Gastrocnemius medialis (tissue), 4 donors: ENCODE measurements at places on chromosomes 2 and 18. TPM values are rescaled to one million over a fixed set of nuclear protein-coding genes. Genes with fewer than 3 reads are reported as not detected.

DNA sequence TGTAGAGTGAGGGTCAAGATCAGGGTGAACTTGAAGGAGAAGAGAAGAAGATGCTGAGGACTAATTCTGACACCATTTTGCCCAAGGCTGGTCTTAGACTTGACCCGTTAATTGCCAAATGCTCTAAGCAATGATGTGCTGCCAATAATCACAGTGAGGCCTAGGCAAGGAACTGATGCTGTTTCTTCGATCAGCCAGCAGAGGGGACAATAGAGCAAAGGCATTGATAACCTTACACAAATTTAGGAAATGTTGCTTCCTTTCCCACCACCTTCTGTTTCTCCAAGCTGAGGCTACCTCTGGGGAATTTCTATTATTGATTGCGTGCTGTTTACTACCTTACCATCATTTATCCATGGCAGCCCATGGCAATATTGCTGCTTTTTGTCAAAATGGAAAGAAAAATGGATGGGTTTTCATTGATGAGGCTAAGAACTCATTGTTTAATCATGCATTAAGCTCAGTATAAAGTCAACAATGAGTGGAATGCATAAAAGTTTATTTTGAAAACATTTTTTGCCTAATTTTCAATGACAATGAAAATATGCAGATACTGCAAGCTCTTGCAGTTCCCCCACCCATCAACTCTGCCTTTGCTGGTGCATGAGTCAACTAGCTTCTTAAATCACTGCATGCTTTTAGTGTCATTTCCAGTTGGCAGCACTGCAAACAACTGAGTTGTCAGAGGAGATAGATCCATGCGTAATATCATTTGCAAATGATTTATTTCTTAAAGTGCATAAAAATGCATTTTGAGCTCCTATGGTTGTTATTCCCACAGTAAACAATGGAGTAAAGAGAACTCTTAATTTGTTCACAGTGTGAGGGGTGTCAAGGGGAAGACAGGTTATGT is 116.4 kb upstream of the NYAP2 start:
- no peak overlapping the region for H3K4me3 ChIP-seq
- no peak for DNase-seq
- H3K27me3 ChIP-seq = no peaks in the 10 kb centered on the region
- no peaks in the 10 kb centered on the region for H3K36me3 ChIP-seq

DNA sequence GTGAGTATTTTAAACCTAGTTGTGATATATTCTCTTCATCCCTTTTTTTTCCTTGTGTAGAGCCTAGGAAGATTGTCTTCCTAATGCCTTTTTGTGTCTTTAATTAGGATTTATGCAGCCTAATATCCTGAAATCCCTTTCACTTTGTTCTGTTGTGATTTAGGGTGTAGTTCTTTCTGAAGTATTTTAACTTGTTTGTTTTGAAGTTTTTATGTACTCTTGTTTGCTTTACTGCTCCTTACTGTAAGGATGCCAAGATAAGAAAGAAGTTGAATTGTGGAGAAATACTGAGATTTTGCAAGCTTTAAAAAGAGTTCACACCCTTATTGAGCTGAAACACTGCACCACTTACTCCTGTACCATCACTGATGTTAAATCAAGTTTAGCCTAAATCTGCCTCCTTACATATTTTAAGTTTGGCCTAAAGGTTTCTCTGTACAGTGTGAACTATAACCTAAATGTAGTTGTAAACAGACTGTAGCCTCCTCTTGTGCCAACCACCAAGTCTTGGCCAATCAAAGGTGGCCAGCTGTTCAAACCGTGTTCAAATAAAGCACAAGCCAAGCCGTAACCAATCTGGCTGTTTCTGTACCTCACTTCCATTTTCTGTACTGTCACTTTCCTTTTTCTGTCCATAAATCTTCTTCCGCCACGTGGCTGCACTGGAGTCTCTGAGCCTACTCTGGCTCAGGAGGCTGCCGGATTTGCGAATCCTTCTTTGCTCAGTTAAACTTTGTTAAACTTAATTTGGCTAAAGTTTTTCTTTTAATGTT is 17.7 kb upstream of the ACOXL start:
- no peak for DNase-seq
- no peaks in the 10 kb centered on the region for H3K36me3 ChIP-seq
- no peak overlapping the region for H3K27ac ChIP-seq
- H3K4me1 ChIP-seq = peaks cover 3% of the 10 kb centered on the region
- H3K27me3 ChIP-seq = no peaks in the 10 kb centered on the region

- no peak for DNase-seq
- H3K27me3 ChIP-seq = no peaks in the 10 kb centered on the region
- H3K4me1 ChIP-seq = peaks cover 5% of the 10 kb centered on the region
These were observed 33.0 kb downstream of the RAB1A start for GRCh38 chr2:65096948-65097347.

DNA sequence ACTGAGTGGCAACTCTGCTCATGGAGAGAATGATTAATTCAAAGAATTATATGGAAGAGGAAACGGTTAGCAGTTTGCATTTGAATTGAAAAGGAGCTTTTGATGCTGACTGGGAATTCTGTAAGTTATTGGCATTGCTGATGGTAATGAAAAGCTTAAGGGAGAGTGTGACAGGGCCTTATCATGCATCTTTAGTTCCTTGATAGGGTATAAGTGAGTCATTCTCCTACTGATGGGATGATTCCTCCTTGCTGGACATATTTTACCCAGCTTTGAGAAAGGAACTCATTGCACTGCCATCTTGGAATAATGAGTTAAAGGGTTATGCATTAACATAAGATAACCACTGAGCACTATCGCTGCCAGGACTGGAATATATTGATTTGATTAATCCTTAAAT is 740.7 kb downstream of the DCC start:
- no peaks in the 10 kb centered on the region for H3K36me3 ChIP-seq
- no peaks in the 10 kb centered on the region for H3K4me1 ChIP-seq
- no peak for DNase-seq
- no peak overlapping the region for H3K4me3 ChIP-seq

DNA sequence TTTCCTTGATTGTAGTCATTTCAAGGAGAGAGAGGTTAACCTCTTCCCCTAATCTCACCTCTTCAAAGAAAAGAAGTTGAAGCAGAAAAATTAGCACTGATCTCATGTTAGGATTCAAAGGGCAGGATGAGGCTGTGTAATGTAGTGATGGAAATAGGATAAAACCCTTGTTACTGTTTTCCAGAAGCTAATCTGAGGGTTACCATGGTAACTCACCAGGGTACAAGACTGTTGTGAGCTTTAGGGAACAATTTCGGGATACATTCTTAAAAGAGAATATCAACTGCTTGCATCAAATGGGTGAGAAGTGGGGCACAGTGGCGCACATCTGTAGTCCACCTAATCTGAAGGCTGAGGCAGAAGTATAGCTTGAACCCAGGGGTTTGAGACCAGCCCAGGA is 64.9 kb upstream of the SLC39A10 start:
- H3K27me3 ChIP-seq = no peaks in the 10 kb centered on the region
- no peak overlapping the region for H3K4me3 ChIP-seq
- H3K4me1 ChIP-seq = no peaks in the 10 kb centered on the region
- no peak overlapping the region for H3K27ac ChIP-seq
- H3K36me3 ChIP-seq = no peaks in the 10 kb centered on the region

GRCh38 chr2:157169889-157170288 is 87.6 kb upstream of the GALNT5 start:
- H3K4me3 ChIP-seq = no peak overlapping the region
- H3K27me3 ChIP-seq = no peaks in the 10 kb centered on the region
- H3K27ac ChIP-seq = no peak overlapping the region

GRCh38 chr2:25032094-25032493 is 9.8 kb upstream of the EFR3B start:
- no peak overlapping the region for H3K27ac ChIP-seq
- H3K4me1 ChIP-seq = peaks cover 28% of the 10 kb centered on the region
- H3K4me3 ChIP-seq = no peak overlapping the region
- DNase-seq = no peak

DNA sequence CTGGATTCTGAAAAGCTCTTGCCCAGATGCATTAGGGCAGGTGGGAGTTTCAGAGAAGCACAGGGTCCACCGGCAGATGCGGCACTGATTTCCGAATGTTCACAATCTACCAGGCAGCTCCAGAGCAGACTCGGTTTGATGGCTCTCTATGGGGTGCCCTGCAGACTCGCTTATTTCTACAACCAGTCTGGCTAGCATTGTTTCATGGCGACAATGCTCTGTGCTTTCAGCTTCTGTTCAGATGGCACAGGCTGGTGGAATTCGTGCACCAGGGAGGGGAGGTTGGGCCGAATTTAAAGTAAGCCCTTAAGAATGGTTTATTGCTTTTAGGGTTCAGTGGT is 9.9 kb downstream of the MYT1L start:
- H3K27me3 ChIP-seq = no peaks in the 10 kb centered on the region
- H3K4me1 ChIP-seq = no peaks in the 10 kb centered on the region
- DNase-seq = no peak
- H3K4me3 ChIP-seq = no peak overlapping the region
- H3K36me3 ChIP-seq = no peaks in the 10 kb centered on the region
- no peak overlapping the region for H3K27ac ChIP-seq

- no peaks in the 10 kb centered on the region for H3K4me1 ChIP-seq
- H3K27me3 ChIP-seq = no peaks in the 10 kb centered on the region
- DNase-seq = no peak
- no peak overlapping the region for H3K4me3 ChIP-seq
- H3K36me3 ChIP-seq = no peaks in the 10 kb centered on the region
These were observed 82.2 kb downstream of the SOCS6 start for GRCh38 chr18:70370762-70371733.

DNA sequence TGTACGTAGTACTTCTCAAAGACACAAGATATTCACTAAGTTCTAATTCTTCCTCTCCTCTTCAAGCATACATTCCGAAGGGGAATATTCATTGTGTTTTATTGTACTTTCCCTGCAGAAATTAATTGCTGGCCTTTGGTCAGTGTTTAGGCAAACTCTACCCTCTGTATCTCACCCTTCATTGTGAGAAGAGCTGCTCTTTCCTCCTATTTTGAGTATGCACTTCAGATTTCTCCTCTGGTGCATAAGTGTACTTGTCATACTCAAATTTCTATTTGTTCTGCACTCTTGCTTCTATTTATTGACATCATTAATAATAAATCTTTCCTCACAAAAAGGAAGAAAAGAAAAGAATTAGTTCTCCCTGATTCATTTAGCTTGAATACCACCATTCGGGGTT is 485.4 kb upstream of the SLC8A1 start:
- H3K4me1 ChIP-seq = no peaks in the 10 kb centered on the region
- H3K27ac ChIP-seq = no peak overlapping the region
- DNase-seq = no peak

DNA sequence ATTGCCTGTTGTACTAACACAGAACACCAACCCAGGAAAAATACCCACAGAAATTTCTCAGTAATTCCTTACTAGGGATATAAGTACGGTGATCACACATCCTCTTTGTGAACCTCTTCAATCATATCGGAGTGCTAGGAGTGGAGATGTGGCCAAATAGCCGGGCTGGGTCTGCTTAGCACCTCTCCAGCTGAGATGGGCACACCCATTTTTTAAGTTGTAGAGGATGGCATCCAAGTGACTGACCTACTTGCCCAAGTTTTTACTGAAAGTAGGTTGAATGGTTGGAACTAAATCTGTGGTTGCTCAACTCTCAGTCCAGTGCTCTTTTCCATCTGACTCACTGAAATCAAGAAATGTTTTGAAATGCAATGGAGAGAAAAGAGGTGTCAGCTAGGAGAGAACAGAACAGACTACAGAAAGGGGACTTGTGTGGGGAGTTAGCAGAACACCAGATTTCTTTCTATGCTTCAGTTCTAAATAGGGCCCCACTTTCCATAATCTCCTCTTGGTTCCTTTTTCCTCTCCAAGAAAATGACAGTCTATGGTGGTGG is 68.7 kb upstream of the FSHR start:
- no peaks in the 10 kb centered on the region for H3K27me3 ChIP-seq
- no peak overlapping the region for H3K4me3 ChIP-seq
- no peak for DNase-seq

GRCh38 chr18:53862921-53863320 is 361.5 kb downstream of the MBD2 start:
- H3K4me1 ChIP-seq = no peaks in the 10 kb centered on the region
- H3K27ac ChIP-seq = no peak overlapping the region
- H3K4me3 ChIP-seq = no peak overlapping the region
- no peak for DNase-seq
- no peaks in the 10 kb centered on the region for H3K27me3 ChIP-seq

GRCh38 chr2:28300485-28301341 is 91.9 kb upstream of the FOSL2 start:
- no peak overlapping the region for H3K4me3 ChIP-seq
- DNase-seq = no peak

- peaks cover 30% of the 10 kb centered on the region for H3K36me3 ChIP-seq
- no peaks in the 10 kb centered on the region for H3K4me1 ChIP-seq
These were observed 272.8 kb downstream of the TWIST2 start for GRCh38 chr2:239120664-239121063.

DNA sequence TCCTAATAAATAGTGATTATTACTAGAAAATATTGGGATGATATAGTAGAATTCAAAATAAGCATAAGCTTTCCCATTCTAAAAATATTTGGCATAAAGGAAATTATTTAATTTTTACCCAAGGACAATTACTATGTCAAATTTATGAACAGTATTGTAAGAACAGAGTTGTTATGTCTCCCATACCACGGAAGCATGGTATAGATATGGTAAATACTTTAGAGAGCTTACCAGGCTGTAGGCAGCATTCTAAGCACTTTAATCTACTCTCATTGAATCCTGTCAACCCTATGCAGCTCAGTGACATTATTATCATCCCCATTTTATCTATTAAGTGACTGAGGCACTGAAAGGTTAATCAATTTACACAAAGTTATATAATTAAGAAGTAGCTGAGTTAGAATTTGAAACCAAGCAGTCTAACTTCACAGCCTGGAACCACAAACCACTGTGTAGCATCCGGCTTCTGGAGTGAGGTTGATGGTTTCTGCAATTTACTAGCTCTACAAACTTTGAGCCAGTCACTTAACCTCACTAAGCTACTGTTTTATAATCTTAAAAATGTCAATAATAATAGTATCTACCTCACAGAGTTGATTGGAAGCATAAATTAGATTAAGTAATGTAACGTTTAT is 323.7 kb downstream of the ARHGAP15 start:
- no peaks in the 10 kb centered on the region for H3K36me3 ChIP-seq
- no peak overlapping the region for H3K4me3 ChIP-seq
- DNase-seq = no peak
- H3K27ac ChIP-seq = no peak overlapping the region

DNA sequence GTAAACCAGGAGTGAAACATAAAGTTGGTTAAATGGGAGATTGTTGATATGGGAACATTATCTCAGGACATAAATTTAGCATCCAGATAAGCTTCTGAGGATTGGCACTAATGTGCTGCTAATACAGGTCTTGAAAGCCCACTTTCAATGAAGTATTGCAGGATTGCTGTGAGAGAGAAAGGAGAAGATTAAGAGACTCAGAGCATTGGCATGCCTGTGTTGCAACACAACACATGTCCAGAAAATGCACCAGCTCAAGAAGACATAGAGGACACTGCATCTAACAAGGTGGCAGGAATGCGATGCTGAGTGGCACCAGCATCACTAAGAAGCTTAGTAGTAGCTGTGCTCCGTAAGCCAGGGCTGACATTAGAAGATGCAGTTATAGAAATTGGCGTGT is 728.9 kb downstream of the SUCLG1 start:
- H3K36me3 ChIP-seq = no peaks in the 10 kb centered on the region
- H3K27ac ChIP-seq = no peak overlapping the region
- H3K27me3 ChIP-seq = no peaks in the 10 kb centered on the region

The RTP5 gene
- not detected for total RNA-seq

The RAPGEF4 gene
- 1.4 TPM for total RNA-seq

The GLI2 gene
- total RNA-seq = 0.27 TPM

The IL1RL2 gene
- total RNA-seq = 0.49 TPM

The PLGLB1 gene
- 4.3 TPM for total RNA-seq

The CYP27C1 gene
- total RNA-seq = not detected

The LCT gene
- not detected for total RNA-seq

The CFAP221 gene
- total RNA-seq = not detected

The NYAP2 gene
- total RNA-seq = 1.4 TPM
